ENCODE measurements at places on chromosomes 4 and X.

DNA sequence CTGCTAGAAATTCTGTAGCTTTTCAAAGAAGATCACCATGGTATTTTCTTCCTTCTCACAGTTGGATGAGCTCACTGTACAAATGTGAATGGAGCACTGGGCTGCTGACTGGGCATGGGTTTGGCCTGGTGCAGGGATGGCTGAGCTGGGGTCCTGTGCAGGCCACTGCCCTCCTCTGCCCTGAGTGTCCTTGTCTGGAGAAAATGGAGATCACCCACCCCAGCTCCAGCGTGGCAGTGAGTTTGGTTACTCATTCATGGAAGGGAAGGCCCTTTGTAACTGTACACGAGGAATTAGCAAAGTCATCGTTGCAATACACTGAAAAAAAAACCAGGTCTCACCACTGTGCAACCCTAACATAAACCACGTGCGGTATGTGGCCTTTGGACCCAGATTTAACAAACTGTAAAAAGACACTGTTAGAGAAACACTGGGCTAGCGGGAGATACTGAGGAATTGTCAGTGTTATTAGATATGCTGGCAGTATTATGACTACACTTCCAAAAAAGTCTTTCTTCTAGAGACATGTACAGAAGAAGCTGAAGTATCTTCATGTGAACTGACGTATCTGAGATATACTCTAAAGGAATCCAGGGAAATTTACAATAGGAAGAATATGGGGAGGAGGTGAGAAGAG lies 16.1 kb upstream of the TBC1D14 start:
- DNase-seq = no peak

DNA sequence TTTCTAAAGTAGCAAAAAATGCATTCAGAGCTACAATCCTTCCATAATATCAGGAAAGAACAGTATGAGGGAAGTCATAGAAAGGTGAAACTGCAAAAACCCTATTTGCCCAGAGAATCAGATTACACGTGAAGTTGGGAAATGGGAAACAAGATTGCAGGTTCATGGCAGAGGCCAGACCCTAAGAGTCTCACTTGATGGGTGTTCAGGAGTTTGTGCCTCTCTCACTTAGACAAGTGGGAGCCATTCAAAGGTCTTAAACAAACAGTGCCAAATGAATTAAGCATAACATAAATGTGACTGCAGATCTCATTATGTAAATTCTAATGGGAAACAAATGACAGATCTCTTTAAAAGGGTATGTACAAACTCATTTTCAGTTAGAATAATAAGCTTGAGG lies 91.6 kb downstream of the ARAP2 start:
- DNase-seq = no peak

DNA sequence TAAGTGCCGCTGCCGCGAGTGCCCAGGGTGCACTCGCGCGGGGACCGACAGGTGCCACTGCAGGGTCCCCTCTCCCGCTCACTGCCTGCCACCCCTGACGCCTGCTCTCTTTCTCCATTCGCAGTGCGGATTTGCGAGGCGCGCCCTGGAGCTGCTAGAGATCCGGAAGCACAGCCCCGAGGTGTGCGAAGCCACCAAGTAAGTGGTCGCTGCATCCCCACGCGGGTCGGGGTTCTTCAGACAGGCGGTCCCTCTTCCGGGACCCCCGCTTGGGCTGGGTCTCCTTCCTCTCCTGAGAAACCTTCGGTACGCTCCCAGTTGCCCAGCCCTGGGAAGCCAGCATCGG lies 547 bp downstream of the GUCY1A1 start:
- no peak for DNase-seq

DNA sequence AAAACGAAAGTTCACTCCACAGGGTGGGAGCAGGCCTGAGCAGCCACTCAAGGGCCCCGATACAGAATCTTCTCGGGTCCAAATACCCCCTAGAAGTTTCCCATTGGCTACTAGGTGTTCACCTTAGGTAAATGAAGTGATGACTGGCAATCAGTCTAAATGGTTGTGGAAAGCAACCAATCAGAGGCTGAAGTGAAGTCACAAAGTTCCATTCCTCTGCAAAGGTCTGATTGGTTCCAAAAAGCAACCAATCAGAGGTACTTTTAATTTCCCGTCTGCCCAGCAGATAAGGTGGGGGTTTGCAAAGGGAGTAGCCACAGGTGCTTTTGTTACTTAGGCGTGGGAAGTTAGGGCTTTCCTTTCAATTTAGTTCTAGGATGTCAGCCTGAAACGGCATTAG lies 58.2 kb upstream of the NKAP start:
- DNase-seq = no peak

- DNase-seq = no peak
These were observed 394.9 kb upstream of the PABPC5 start for GRCh38 chrX:91039777-91040176.

GRCh38 chr4:68272380-68272779 lies 26.9 kb upstream of the TMPRSS11B start:
- DNase-seq = no peak

- DNase-seq = no peak
These were observed 695.9 kb upstream of the ATOH1 start for GRCh38 chr4:93132631-93133030.

DNA sequence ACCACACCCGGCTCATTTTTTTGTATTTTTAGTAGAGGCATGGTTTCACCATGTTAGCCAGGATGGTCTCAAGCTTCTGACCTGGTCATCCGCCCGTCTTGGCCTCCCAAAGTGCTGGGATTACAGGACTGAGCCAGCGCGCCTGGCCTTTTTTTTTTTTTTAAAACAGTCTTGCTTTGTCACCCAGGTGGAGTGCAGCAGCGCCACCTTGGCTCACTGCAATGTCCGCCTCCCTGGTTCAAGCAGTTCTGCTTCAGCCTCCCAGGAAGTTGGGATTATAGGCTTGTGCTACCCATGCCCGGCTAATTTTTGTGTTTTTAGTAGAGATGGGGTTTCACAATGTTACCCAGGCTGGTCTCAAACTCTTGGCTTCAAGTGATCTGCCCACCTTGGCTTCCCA lies 28.9 kb downstream of the ZFX start:
- DNase-seq = no peak

DNA sequence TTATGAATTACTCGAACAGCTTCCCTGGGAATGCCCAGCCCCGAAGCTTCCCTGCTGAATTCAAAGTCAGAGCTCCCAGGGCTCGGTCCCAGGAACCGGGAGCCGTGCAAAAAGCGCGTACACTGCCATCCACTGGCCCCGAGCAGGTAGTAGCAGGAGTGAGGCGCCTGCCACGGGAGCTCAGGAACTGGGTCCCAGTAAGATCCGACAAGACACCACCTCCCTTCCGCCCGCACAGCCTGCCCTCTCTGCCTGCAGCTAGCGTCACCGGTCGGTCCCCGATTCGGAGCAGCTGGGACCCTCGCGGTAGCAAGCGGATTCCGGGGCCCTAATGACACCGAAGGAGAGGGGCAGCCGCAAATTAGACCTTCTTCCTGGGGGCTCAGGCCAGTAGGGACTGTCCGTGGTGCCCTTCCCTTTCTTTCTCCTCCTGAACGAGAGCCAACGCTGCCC lies 1.2 kb downstream of the CORIN start:
- no peak for DNase-seq

DNA sequence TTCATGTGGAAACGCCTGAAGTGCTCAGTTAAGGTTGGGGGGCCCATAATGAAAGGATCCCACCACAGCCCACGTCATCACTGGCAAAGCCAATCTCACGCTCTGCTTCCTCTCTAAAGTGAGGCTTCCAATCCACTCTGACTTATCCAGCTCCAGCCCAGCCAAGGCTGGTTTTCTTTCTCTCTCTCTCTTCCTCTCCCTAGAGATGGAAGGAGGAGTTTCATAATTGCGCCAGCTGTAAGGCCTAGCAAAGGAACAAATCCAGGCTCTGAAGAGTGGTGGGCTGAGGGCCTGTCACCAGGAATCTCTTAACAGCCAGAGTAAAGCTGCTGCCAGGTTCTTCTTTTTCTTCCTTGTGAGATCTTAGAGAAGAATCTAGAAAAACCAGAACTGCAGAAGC lies 20.7 kb upstream of the BCLAF3 start:
- DNase-seq = no peak

- DNase-seq = no peak
These were observed 288.5 kb upstream of the ARSJ start for GRCh38 chr4:114267976-114268375.

DNA sequence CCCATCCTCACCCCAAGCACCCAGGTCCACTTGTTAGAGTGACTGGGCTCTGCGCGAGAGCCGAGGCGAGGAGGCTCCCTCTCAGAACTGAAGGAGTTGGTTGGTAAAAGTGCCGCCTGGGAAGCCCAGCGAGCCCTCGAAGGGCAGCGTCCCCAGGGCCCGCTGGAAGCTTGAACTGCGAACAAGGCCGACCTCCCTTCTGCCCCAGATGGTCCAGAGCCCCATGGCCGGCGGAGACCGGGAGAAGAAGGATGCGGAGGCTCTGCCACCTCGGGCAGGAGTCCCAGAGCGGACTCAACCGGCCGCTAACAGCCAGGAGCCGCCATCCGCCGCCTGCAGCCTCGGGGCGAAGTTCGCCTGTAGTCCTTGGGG lies 116.3 kb upstream of the TEX13C start:
- no peak for DNase-seq

DNA sequence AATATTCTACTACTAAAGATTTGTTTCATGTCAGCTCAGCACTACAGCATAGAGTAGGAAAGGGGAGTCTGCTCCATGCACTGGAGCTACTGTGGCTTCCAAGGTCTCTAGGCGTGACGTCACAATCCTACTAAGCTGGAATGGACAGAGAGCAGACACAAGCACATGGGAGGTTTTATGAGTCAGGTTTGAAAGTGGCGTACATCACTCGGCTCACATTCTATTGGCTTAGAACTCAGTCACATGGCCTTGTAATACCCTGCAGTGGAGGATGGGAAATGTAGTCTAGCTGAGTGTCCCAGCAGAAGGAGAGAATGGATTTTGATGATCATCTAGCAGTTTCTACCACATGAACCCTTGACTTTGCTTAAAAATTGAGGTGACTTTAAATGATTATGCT lies 624.8 kb upstream of the ATOH1 start:
- no peak for DNase-seq

GRCh38 chrX:45351478-45351877 lies 150.8 kb upstream of the DIPK2B start:
- no peak for DNase-seq

GRCh38 chrX:39258331-39258730 lies 457.1 kb downstream of the MID1IP1 start:
- DNase-seq = no peak

GRCh38 chr4:185597532-185598188 lies 62.4 kb upstream of the PDLIM3 start:
- DNase-seq = peak; percentile 21

DNA sequence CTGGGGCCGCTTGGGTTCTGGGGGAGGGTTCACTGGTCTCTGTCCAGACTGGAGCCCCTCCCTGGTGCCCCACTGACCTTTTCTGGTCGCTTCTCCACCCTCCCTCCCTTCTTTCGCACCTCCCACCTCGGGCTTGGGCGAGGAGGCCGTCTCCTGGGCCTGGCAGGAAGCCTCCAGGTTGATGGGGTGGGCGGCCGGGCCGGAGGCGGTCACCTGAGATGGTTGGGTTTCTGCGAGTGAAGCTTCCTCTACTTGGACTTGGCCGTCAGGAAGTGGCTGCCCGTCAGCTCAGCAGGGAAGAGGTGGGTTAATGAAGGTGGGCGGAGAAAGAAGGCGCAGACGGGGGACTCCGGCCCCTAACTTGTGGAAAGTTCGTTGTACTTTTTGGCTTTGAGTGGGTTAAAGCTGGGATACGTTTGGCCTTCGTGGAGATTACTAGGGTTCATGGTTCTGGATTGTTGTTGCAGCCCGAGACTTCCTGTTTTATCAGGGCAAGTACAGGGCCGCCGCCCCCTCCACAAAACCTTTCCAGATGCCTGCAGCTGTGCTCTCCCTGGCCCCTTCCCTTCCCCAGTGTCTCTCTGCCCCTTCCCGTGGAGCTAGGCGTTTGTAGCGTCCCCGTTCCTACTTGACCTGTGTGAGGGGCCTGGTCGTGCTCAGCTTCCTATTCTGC lies 1.2 kb downstream of the AKAP17A start:
- no peak for DNase-seq

DNA sequence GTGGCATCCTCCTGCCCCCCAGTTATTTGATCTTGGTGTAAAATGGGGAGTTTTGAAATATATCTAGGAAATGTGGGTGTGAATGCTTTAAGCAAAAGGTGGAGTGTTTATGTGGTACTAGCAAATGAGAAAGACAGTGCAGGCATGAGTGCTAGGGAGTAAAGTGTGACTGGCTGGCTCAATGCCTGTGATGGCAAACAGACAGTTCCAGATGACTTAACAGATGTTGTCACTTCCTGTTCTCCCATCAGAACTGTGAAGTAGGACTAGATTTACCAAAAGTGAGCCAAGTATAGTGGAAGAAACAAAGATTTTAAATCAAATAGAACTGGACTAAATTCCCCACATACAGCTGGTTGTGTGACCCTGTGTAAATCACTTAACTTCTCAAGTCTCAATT lies 8.4 kb upstream of the AMOT start:
- DNase-seq = no peak

DNA sequence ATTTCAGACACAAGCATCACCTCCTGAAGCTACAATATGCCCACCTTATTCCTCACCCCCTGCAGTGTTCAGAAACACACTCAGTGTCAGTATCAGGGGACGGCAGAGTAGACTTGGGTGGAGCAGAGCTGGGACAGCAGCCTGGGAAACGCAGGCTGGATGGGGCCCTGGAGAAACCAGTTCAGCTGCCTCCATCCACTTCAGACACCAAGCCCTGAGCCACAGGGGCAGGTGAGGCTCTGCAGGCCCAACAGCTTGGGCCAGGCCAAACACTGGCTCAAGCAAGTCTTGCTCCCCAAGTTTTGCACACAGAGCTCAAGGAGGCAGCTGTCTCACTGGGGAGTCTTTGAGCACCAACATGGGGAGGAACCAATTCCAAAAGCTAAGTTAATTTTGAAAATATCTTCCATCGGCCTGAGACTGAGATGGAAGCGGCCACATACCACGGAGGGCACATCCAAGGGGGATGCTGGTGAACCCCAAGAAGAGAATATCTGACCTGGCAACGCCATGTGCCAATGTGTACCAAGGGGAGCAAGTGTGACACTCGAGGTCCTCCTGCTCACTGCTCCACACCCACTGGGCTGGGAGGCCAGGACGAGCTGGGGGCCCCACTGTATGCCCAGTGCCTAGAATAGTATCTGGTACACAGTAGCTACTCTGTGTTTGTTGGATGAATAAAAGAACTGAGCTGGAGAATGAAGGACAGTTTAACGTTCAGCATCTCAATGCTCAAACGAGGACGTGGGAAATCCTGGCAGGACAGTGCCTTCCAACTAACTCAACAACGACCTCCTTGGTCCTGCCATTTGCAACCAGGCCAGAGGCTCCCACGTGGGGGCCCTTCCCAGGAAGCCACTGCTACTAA lies 45.6 kb downstream of the PPP2R2C start:
- DNase-seq = no peak

DNA sequence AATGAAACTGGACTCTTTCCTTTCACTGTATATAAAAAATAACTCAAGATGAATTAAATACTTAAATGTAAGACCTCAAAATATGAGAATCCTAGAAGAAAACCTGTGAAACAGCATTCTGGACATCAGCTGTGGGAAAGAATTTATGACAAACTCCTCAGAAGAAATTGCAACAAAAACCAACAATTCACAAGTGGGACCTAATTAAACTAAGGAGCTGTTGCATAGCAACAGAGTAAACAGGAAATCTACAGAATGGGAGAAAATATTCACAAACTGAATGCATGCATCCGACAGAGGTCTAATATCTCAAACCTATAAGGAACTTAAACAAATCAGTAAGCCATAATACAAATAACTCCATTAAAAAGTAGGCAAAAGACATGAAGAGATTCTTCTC lies 851.7 kb upstream of the PCDH10 start:
- DNase-seq = no peak

- DNase-seq = no peak
These were observed 293.4 kb upstream of the NR3C2 start for GRCh38 chr4:148735432-148736155.

- no peak for DNase-seq
These were observed at the start of gene FGB for GRCh38 chr4:154562697-154563254. TSS of gene FGB (plus strand) at chr4:154563011. CDS start at chr4:154563019, 8 bp downstream.

Data from stimulated activated CD8-positive, alpha-beta memory T cell treated with anti-CD3 and anti-CD28 coated beads, Interleukin-4, amount 100 ng/mL, for 4 hours (primary cell).